ENCODE measurements at places on chromosomes 2 and 18.
A peak's percentile ranks its signal among the peaks of the same experiment; 100 is the strongest.

DNA sequence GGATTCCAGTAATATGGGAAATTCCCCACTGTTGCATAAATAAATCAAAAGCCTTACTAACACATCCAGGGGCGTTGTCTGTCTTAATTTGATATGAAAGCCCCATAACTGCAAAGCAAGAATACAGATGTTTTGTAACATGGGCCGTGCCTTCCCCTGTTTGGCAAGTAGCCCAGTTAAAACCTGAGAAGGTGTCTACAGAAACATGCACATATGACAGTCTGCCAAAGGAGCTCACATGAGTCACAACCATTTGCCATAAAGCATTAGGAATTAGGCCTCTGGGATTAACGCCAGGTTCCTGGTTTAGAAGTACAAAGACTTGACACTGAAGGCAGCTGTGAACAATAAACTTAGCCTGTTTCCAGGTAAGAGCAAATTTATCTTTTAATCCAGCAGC lies 43.1 kb upstream of the LONRF2 start:
- DNase-seq: no peak

DNA sequence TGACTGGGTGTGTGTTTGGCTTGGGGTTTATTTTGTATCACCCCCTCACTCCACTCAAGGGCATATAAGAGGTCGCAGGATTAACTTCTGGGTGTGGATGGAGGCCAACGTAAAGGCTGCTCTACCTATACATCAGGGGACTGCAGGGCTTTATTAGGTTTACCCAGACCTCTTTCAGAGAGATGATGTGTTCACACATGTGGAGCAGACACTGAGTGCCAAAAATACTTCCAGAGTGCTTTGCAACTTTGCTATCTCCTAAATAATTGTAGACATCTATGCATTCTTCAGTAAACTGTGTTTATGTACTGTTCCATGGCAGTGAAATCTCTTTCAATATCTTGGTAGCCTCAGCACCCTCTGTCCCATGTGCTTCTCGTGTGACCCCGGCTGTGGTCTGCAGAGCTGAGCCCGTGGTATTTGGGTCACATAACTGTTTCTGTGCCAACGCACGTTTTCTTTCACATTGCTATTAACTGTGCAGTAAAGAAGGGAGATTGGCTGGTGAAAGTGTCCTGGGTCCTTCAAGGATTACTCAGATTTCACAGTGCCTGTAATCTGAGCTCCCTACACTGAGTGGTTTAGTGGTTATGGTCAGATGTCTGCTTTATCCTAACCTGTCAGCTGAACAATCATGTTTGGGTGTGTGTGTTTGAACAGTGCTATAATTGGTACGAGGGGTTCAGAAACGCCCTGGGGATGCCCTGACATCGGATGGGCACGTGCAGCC lies 208.1 kb downstream of the VAPA start:
- no peak for DNase-seq

- DNase-seq: no peak
Measured at GRCh38 chr2:222912776-222913175, 51.9 kb downstream of the ACSL3 start.

GRCh38 chr2:108906403-108907077 lies 82.5 kb downstream of the EDAR start:
- peak; percentile 41 for DNase-seq

- DNase-seq: no peak
Measured at GRCh38 chr18:57475903-57476302, 40.7 kb downstream of the ONECUT2 start.
